ENCODE measurements at places on chromosomes 2 and 18.
A peak's percentile ranks its signal among the peaks of the same experiment; 100 is the strongest.

DNA sequence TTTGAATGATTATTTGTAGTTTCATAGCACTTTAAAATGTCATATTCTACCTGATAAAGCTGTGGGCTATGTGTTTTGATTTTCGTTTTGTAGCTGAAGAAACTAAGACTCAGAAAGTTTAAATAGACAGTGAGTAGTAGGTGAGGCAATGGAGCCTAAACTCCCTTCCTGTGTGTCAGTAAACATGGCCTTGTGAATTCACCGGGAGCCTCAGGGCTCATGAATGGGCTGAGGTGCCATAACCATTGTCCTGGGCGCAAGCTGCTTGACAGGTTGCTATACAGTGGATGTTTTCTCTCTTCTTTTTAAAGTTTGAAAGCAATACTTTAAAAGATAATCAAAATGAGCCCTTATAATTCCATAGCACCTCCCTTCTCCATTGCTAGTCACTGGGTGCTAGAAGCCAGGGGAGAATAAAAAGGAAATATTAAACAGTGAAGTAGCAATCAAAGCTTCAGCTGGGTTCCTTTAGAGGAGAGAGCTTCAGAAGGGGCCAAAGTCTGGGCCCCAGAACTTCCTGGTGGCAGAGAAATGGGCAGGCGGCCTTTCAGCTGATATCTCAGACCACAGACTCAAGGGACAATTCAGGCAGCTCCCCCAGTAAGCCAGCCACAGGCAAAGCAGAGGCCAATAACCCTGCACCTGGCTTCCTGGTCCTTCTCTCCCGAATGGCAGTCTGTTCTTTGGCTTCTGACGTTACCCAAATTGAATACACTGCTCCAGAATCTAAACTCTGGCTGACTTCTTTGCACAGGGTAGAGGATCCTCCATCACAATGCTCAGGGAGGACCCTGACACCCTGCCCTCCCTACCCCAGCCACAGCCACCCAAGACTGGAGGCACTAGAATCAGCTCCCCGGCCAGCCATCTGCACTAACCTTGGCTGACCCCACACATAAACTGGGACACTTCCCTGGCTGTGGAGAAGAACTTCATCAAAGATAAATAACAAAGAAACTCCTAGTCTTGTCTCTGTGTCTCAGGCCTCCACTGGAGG lies 51.8 kb upstream of the NPAS2 start:
- no peak for DNase-seq

- DNase-seq: no peak
Observed at GRCh38 chr2:112143150-112143549, 5.0 kb downstream of the FBLN7 start.

DNA sequence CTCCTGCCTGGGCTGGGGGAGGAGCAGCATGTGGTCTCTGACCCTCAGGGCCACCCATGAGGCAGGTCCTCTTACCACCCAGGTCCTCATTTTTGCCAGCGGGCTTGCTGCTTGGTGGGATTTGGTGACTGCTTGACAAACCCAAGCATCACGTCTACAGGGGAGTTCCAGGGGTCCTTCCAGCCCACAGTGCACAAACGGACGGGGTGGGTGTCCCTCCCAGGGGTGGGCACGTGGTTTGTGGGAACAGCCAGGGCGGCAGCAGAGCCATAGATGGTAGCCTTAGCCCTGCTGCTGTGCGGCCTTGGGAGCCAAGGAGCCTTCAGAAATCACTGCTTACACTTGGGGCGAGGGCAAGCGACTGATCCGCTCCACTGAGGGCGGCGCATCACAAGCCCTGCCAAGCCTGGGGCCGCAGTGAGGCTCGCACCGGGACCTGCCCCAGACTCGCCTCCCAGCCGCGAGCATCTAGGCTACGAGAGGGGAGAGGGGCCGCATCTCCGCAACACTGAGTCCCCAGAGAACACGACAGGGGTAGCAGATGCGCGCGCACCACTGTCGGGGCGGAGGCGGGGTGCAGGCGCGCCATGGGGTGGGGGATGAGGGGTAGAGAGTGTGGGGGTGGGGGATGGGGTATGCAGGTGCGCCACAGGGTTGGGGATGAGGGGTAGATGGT lies 36.9 kb downstream of the SNED1 start:
- DNase-seq: no peak

DNA sequence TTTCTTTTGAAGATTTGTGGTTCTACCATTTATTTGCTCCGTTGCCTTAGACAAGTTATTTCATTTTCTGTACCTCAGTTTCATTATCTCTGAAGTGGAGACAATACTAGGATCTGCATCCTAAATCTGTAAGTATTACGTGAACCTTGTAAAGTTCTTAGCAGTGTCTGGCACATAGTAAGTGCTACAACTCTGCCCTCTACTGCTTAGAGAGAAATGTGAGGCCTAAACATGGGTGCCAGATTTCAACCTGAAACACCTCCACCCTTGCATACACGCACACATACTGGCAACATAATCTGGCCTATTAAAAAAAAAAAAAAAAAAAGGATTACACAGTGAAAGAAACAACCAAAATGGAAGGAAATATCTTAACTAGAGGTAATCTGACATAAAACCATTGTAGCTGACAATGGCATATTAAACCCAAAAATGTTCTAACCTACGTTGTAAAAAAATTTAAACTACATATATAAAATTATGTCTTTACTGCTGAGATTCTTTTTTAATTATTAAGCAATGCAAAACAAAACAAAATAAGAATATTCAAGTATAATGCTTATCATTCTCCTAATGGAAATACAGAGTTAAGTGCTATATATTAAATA lies 132.6 kb downstream of the MAP2 start:
- no peak for DNase-seq

DNA sequence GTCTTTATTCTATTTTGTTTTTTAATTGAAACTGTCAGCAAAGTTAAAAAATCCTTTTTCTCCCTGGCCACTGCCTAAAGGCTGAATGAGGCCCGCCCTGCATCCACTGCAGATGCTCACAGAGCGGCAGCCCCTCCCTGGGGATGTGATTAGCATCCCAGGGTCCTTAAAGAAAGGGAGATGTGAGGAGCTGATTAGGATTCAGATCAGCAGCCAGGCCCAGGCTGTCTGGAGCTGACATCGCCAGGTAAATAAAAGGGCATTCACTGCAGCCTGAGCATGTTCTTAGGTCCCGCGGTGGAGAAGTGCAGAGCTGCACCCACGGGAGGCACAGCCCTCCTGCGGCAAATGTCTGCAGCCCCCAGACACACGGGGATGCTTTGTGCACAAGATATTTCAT lies 83.8 kb downstream of the LONRF2 start:
- DNase-seq: no peak

DNA sequence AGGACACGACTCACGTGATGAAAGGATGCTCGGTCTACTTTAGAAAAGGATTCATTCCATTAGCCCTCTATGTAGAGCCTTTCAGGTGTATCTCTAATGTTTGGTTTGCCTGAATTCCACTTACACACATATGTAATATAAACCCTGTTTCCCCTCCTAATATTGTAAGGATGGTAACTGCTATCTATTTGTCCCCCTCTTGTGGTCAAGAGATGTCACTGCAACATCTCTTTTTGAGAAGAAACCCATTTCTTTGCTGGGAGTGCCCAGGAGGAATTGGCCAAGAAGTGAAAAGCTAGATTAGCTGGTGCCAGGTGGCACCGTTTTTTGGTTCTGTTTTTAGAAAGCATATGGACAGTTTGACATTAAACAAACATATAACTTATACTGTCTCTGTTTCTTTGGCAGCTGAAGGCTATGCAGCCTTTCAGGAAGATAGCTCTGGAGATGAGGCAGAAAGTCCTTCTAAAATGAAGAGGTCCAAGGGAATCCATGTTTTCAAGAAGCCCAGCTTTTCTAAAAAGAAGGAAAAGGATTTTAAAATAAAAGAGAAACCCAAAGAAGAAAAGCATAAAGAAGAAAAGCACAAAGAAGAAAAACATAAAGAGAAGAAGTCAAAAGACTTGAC lies 41.2 kb downstream of the RALBP1 start:
- no peak for DNase-seq

GRCh38 chr2:177242121-177242987 lies 22.2 kb downstream of the NFE2L2 start:
- peak; percentile 93 for DNase-seq

- no peak for DNase-seq
Observed at GRCh38 chr2:176395273-176395854, 126.1 kb downstream of the MTX2 start.

- no peak for DNase-seq
Observed at GRCh38 chr2:143336719-143337210, 207.5 kb downstream of the ARHGAP15 start.

GRCh38 chr2:3876685-3877084 lies 173.3 kb downstream of the DCDC2C start:
- no peak for DNase-seq

DNA sequence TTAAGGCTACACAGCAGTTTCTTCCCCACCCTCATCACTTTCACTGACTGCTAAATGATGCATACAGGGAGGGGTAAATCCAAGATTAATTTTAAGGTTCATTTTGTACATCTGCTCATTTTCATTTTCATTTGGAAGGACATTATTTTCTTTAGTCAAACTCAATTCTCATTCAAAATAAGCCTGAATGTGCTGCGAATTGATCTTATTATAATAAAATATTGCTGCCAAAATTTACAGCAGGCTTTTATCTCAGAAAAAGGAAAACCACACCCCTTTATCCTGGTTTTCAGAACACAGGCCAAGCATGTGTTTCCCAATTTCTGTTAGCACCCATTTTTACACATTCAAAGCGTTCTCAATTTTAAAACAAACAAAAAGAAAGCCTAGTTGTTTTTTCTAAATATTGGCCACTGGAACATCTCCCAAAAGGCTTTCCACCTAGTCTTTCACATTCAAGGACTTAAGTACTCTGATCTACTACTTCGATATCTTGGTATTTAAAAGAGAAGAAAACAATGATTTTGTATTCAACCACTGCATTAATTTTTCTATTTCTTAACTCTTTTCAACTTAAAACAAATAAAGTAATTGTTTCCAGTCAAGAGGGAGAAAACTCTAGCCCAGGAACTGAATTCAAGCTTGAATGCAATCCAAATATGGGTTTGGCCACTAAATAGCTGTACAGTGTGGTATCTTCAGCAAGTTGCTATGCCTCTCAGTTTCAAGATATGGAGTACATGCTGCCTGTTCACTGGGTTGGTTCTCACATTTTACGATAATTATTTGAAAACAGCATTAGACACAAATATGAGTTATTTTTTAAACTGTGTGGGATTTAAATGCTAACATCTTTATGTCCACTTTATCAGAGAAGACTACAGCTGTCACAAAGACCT lies 52.5 kb downstream of the CDH2 start:
- no peak for DNase-seq

- DNase-seq: no peak
Observed at GRCh38 chr18:44273298-44273697, 407.4 kb upstream of the SETBP1 start.

GRCh38 chr2:177772529-177772928 lies 300.0 kb downstream of the PDE11A start:
- DNase-seq: no peak

GRCh38 chr2:156800781-156801361 lies 364.7 kb downstream of the GPD2 start:
- DNase-seq: no peak

All from AG04449 (cell line).